ENCODE measurements at places on chromosomes 11 and 22. TPM values are rescaled to one million over a fixed set of nuclear protein-coding genes. Genes with fewer than 3 reads are reported as not detected.

RFPL2 gene
- 1.9 TPM for total RNA-seq

MAPK1 gene
- total RNA-seq: 82.1 TPM

RAG2 gene
- total RNA-seq: not detected

PRG2 gene
- not detected for total RNA-seq

AQP11 gene
- total RNA-seq: 2.6 TPM

FAT3 gene
- total RNA-seq: 14.3 TPM

RIC3 gene
- total RNA-seq: 23.6 TPM

OR51L1 gene
- total RNA-seq: not detected

Measured in endodermal cell (in vitro differentiated cells).